Stimulated activated CD4-positive, alpha-beta T cell treated with anti-CD3 and anti-CD28 coated beads, Interleukin-1b, Interleukin-23, amount 100 ng/mL, for 1 hour (primary cell): ENCODE measurements at places on chromosomes 2 and 18.

- DNase-seq = no peak
Observed at GRCh38 chr2:98108110-98108509, 21.1 kb downstream of the VWA3B start.

DNA sequence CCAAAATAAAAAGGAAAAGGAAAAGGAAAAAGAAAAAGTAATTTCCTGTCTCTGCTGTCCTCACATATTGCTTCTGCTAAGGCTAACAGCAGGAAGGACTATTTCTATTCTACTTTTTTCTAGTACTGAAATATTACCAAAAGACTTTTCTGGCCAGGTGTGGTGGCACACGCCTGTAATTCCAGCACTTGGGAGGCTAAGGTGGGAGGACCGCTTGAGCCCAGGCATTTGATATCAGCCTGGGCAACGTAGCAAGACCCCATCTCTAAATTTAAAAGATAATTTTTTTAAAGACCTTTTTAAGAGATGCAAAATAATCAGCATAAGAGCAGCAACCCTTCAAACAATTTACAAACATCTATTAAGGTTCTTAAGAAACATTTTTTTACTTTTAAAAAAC is 31.2 kb downstream of the FASTKD1 start:
- no peak for DNase-seq

- DNase-seq = no peak
Observed at GRCh38 chr2:1781291-1782080, 37.2 kb upstream of the PXDN start.

GRCh38 chr2:172000696-172001361 is 1.1 kb downstream of the METAP1D start:
- DNase-seq = no peak

DNA sequence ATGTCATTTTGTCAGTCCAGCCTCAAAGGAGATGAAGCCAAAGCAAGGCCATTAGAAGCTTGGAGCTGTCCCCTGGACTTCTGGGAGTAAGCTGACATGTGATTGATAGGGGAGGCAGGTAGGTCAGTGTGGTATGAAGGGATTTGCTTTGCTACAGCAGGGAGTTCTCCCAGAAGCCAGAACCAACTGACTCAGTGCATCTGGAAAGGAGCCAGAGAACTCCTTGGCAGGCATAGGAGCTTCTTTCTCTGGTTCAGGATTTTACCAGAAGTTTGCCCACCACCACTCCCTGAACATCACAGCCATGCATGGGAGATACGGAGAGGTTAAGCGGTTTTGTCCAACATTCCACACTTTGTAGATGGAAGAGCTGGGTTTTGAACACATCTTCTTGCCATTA is 24.5 kb upstream of the KCNE4 start:
- DNase-seq = no peak

- DNase-seq = no peak
Observed at GRCh38 chr18:23528580-23529472, 25.5 kb downstream of the RMC1 start.

GRCh38 chr2:26346454-26347053 is at the start of gene ADGRF3:
Gene ADGRF3 (minus strand): TSS chr2:26346789. CDS start chr2:26346234, 555 bp downstream.
- peak; percentile 21 for DNase-seq

- no peak for DNase-seq
Observed at GRCh38 chr2:15745907-15746702, 154.4 kb downstream of the DDX1 start.

- no peak for DNase-seq
Observed at GRCh38 chr18:54776282-54776977, 51.8 kb upstream of the RAB27B start.

DNA sequence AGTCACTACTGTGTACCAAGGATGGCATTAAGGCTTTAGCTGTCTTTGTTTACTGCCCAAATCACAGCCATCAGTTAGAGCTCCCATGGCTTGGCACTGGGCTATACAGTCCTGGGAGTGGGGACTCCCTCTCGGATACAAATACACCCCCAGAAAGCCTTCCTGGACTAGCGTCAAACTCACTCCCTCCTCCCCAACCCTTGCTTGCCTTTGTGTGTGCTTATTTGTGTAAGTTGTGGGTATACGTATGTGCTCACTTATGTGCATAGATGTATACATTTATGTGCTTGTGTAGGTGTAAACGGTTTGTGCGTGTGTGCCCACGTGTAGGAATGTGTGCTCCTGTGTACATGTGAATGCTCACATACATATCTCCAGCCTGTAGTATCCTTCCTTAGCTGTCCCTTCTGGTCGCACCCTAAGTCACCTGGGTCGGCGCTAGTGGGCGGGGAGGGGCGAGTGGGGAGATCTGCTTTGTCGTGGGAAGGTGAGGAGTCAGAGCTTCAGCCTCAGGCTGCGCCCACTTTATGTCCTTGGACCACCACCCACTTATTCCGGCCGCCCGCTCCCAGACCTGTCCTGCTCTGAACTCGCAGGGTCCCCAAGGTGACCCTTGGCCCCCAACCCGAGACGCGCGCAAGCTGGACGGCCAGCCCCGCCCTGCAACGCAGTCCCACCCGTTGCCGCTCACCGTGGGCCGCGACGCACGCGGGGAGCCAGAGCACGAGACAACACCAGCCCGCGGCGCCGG is 461 bp downstream of the PRADC1 start:
- DNase-seq = no peak

DNA sequence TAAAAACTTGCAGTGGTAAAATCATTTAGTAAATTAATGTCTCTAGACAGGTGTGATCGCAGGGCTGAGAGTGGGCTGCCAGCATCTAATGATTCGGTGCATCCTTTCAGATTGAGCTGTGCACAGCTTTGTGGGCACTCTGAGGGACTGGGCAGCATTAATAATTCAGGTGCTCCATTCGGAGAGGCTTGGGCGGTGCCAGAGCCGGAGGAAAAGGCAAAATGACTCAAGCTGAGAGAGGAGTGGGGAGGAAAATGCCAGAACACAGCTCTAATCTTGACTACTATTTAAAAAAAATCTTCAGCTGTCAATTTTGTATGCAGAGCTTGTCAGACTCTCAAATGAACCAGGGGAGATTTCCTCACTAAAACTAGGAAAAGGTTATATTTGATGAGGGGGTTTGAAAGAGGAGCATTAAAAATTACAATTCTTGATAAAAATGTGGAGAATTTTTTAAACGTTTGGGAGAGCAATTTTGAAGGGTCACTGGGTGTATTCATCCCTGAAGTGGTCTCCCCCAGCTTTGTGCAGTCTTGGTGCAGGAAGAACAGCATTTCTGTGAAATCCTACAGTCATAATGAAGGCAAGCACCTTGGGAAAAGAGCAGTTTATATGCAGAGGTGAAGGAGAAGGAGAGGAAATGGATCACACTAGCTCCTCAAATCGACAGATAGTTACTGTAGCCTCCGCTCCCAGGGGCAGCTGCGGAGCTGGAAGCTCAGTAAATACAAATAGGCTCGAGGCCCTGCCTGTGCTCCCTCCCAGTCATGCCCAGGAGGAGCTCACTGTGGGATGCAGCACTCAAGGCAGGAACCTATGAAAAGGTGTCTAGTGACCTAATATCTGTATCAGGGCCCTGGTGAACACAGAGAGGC is 535.4 kb upstream of the RAB6C start:
- no peak for DNase-seq

GRCh38 chr2:224133387-224133786 is 94.3 kb upstream of the SERPINE2 start:
- no peak for DNase-seq

DNA sequence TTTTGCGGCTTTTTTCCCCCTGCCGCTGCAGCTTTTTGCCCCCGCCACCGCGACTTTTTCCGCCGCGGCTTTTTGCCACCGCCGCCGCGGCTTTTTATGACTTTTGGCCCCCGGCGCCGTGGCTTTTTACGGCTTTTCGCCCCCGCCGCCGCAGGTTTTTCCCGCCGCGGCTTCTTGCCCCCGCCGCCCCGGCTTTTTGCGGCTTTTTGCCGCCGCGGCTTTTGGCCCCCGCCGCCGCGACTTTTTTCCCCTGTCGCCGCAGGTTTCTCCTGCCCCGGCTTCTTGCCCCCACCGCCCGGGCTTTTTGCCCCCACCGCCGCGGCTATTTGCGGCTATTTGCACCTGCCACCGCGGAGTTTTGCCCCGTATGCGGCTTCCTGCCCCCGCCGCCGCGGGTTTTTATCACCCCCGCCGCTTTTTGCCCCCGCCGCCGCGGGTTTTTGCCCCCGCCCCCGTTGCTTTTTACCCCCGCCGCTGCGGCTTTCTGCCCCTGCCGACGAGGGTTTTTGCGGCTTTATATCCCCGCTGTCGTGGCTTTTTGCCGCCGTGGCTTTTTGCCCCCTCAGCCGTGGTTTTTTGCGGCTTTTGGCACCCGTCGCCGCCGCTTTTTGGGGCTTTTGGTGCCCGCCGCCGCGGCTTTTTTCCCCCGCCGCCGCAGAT is 2750.9 kb downstream of the RPIA start:
- no peak for DNase-seq

- DNase-seq = no peak
Observed at GRCh38 chr2:165627470-165627869, 158.0 kb downstream of the CSRNP3 start.

- no peak for DNase-seq
Observed at GRCh38 chr2:99881901-99882591, 260.3 kb downstream of the AFF3 start.

- DNase-seq = no peak
Observed at GRCh38 chr18:44579028-44579702, 101.5 kb upstream of the SETBP1 start.

DNA sequence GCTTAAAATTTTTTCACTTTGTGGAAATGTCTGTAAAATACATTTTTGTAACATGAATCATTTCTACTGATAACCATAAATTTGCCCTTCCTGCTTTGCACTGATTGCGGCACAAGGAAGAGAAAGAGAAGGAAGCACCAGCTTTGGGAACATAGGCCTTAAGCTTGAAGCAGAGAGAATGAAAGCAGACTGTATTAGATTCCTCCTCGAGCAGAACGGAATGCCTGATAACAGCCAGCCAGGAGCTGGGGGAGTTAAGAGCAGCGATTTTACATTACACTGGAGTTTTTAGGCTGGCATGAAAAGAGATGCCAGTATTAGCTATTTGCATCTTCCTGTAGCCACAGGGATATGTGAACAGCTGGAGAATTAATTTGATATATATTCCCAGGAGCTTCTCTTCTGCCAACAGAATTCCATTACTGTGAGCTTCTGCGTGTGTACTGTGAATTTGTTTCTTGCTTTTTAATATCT is 33.5 kb downstream of the CRIM1 start:
- no peak for DNase-seq

DNA sequence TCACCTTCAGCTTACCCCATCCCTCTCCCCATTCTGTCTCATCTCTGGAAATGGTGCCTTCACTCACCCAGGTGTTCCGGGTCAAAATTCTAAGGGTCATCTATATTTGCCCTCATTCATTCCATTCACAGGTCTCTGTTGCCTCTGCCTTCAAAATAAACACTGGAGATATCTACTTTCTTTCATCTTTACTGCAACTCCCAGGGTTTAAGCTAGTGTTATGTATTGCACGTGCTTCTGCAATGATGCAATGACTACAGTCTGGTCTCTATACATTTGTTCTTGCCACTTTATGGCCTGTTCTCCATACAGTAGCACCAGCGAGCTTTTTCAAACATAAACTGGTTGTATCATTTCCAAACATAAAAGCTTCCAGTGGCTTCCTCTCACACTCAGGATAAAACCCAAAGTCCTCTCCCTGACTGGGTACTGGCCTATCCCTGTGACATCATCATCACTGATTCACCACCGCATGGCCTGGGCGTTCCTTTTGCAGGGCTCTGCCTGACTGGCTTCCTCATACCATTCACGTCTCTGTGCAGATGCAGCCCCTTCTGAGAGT is 14.3 kb downstream of the DSG2 start:
- no peak for DNase-seq
